ENCODE measurements at places on chromosomes 13 and 19.
A peak's percentile ranks its signal among the peaks of the same experiment; 100 is the strongest.

GRCh38 chr13:48801255-48801654, 147.5 kb downstream of the CYSLTR2 start:
- DNase-seq, result no peak

- DNase-seq, result no peak
Observed at GRCh38 chr13:62357887-62358645, 942.4 kb upstream of the PCDH20 start.

GRCh38 chr13:95246292-95247082, 54.8 kb downstream of the ABCC4 start:
- no peak for DNase-seq

GRCh38 chr13:23574421-23575145, 4.4 kb downstream of the TNFRSF19 start:
- no peak for DNase-seq

GRCh38 chr19:52171321-52172169, at the start of gene ZNF836:
Gene ZNF836, minus strand, starts transcription at chr19:52171621. Its CDS starts 3,549 bp downstream, at chr19:52168072.
- DNase-seq, result peak; percentile 83

DNA sequence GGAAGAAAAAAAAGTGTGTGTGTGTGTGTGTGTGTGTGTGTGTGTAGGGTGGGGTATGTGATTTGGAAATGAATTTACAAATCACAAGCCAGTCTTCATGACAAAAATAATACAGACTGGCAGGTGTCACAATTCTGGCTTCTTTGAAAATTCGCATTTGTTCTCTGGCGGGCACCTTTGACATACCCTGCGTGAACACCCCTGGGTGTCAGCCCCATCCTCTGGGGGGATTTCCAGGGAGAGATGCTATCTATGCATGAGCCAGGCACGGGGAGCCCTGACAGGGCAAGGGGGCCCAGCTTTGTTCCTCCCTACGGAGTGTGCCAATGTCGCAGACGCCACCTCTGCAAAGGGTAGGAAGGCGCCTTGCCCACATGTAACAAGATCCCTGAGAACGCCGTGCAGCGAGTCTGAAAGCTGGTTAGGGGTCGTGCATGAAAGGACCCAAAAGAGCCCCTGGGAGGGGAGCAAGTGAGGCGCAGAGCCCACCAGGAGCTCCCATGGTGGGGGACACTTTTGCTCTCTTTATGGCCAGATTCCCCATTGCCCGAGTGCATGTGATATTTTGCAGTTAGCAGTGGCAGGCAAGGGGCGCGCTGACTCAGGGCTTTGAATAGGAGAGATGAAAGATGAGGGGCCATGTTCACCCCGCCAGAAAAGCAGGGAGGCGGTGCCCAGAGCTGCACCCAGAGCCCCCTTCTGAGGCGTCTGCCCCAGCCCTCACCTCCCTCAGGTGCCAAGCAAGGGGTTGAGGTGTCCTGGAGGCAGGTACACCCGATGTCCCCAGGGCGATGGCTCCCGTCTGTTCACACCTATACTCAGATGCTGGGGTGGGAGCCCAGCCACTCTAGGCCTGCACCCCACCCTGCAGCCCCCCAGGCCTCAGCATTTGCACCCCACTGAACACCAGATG, 45.3 kb downstream of the KLF2 start:
- no peak for DNase-seq

- DNase-seq, result no peak
Observed at GRCh38 chr13:78030341-78030896, 111.8 kb upstream of the EDNRB start.

GRCh38 chr19:11100049-11100448, 10.8 kb downstream of the LDLR start:
- no peak for DNase-seq

- no peak for DNase-seq
Observed at GRCh38 chr19:33278403-33279269, 23.7 kb downstream of the CEBPA start.

GRCh38 chr19:10230173-10230860, 814 bp downstream of the S1PR2 start:
- peak; percentile 30 for DNase-seq

GRCh38 chr13:95480131-95480545, 72.4 kb upstream of the CLDN10 start:
- DNase-seq, result no peak

- DNase-seq, result no peak
Observed at GRCh38 chr13:51841732-51842131, 3.2 kb downstream of the TMEM272 start.

DNA sequence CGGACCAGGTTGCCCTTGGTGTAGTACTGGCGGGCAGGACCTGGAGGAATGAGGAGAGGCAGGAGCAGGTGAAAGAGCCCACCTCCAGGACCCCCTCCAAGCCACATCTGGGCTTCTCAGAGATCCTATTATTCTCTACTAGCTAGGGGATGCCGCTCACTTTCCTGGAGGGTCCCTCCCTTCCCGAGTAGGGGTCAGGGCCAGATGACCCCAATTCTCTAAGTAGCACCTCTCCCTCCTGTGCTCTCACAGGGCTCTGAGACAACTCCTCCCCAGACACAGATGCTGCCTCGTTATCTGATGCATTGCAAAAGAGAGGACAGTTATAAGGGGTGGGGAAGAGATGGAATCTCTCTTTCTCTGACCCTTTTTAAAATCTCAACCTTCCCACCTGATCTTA, 22.9 kb downstream of the GP6 start:
- no peak for DNase-seq

DNA sequence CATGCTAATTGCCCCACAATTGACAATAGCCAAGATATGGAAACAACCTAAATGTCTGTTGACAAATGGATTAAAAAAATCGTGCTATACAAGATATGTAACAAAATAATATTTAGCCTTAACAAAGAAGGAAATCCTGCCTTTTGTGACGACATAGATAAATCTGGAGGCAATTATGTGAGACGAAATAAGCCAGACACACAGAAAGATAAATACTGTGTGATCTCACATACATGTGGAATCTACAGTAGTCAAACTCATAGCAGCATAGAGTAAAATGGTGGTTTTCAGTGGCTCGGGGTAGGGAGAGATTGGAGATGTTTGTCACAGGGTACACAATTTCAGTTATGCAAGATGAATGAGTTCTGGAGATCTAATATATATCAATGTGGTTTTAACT, 895.8 kb downstream of the SLITRK6 start:
- DNase-seq, result no peak

Data from stimulated activated CD4-positive, alpha-beta T cell treated with anti-CD3 and anti-CD28 coated beads, Interleukin-1b, Interleukin-23, amount 100 ng/mL, for 1 hour (primary cell).